ENCODE measurements at places on chromosomes 3 and 15.

- DNase-seq = no peak
Measured at GRCh38 chr3:70658513-70659310, 346.3 kb upstream of the MDFIC2 start.

DNA sequence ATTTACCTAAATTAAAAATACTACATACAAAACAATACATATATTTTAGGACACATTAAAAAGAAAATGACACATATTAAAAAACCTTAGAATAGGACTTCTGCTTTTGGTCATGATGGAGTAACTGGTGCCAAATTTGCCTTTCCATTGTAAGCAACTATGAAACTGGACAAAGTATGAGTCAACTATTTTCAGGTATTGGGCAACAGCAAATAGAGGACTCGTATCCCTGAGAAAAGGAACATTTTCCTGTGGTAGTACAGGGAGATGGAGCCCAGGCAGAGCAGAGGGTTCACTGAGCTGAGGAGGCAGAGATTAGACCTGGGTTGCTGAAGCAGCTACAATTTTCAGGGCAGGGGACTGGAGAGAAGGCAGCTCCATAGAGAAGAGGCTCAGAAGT is 14.7 kb downstream of the CCR1 start:
- no peak for DNase-seq

- no peak for DNase-seq
Measured at GRCh38 chr15:25070353-25070963, 115.7 kb downstream of the SNRPN start.

DNA sequence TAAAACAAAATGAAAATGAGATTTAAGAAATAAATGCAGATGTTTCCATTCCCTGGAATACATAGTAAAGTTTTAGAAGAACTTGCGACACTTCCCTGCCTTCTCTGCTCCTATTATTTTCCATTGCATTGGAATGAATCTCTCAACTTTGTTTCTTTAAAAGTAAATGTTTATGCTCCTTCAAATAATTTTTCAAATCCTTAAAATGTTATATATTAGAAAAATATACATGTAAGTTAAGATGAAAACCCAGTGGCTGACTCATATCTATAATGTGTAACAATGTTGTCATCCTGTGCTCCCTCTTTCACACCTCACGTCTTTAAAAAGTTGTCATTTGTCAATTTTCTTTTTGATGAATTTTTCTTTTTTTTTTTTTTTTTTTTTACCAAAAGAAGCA is 3.6 kb downstream of the RBMS3 start:
- DNase-seq = no peak

DNA sequence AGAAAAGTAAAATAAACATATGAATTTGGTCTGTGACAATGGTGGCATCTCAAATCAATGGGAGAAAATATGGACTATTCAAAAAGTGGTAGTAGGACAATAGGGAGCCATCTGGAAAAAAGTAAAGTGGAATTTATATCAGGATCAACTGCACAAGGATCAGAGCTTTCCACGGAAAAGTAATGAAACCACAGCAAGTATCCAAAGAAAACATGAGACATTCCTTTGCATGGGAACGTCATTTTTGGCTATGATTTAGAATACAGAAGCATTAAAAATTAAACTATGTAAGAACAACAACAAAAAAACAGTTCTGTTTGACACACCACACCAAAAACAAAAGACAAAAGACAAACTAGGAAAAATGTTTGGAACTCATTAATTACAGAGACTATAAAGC is 18.7 kb downstream of the CRBN start:
- no peak for DNase-seq

DNA sequence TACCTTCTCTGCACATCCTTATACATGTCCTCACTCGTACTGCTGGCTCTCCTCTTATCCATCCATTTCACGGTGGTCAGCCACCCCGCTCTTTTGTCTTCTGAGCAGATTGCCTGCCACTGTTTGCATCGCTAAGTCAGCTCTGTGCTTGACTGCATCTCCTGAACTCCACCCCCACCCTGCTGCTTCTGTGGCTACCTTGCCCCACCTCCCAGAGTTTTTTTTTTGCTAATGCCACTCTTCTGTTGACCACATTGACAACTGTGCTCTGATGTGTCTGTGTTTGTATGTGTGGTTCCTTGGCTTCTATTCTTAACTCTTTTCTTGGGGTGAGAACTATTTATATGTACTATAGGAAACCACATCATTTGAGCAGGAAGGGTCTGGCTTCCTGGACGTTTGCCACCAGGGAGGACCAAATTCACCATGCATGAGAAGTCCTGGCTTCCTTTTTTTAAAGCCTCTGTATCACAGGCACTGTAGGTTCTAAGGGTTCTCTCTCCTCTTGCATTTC is 12.8 kb upstream of the MTMR10 start:
- DNase-seq = no peak

DNA sequence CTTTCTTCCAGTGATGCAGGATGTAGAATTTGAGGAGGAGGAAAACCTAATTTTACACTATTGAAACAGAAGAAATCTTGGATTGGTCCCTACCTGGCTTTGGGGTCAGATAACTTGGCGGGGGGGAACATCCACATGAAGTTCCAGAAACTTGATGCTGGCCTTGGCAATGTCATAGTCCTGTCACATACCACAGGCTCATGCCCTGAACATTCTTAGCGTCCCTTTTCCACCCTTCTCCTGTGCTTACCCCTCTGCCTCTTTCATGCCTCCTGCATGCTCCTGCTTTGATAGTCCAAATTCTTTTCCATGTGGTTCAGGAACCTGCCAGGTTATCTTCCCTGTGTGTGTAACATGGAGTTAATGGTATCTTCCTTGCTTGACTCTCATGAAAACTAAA is 110.6 kb downstream of the UNC13C start:
- no peak for DNase-seq

DNA sequence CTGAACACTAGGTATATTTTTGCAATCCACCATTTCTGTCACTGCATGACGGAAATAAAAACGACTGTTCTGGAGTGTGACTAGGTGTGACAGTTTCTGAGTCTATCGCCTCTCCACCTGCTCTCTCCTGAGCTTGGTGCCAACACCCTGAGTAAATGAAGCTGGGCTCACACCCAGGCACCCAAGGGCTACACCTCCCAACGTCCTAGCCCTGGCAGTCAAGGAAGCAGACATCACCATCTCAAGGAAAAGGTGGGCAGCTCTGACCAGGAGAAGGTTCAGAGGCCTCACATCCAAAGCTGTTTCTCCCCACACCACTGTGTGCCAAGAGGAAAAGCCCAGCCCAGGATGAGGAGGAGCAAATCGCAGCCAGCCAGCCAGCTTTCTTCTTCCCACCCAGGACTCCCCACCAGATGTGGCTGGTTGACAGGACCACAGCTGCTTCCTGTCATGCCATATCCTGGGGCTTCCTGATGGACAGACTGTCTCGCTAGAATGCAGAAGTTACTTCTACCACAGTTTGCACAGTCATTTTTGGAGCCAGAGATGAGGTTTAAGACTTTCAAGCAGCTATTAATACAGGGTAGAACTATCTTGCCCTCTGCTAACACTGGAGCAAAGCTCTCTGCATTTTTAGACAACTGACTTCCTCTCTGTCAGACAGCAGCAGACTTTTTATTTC is 3.3 kb downstream of the SCAMP2 start:
- peak; percentile 41 for DNase-seq

GRCh38 chr15:90101130-90101968 is 919 bp downstream of the IDH2 start:
- DNase-seq = no peak

DNA sequence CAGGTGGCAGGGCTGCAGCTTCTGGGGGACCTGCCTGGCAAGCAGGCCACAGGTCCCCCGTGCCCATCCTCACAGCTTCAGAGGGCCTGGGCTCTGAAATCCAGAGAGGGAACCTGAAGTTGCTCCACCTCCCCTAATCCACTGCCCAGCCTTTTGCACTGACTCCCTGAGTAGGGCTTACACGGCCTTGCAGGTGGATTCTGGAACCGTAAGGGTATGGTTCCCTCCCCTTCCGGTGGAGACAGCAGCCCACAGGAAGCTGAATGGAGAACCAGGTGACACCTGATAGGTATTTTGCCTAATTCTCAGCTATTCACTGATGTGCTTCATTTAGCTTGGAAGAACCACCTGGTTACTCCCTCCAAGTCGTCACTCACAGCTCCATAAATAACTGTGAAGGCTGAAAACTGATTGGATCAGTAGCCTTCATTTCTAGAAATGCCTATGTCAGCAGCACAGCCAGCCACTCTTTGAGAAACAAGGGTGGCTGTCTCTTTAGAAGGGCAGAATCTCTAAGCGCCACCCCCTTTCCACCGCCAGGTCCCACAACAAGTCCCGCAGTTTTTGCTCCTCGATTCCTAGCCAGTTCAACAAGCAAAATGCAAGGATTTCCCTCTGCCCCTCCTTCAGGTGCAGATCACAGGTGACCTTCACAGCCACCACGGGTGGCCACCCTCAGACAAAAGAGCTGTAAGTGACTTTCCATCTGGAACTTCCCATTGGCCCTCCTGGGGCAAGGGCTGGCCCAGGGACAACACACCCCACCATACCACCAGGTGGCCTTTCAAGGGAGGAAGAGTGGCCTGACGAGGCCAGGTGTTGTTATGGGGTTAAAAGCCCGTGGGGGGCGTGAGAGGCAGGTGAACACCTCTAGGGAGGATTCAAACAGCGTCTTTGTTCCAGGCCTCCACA is 112.9 kb downstream of the SEC22A start:
- DNase-seq = no peak

DNA sequence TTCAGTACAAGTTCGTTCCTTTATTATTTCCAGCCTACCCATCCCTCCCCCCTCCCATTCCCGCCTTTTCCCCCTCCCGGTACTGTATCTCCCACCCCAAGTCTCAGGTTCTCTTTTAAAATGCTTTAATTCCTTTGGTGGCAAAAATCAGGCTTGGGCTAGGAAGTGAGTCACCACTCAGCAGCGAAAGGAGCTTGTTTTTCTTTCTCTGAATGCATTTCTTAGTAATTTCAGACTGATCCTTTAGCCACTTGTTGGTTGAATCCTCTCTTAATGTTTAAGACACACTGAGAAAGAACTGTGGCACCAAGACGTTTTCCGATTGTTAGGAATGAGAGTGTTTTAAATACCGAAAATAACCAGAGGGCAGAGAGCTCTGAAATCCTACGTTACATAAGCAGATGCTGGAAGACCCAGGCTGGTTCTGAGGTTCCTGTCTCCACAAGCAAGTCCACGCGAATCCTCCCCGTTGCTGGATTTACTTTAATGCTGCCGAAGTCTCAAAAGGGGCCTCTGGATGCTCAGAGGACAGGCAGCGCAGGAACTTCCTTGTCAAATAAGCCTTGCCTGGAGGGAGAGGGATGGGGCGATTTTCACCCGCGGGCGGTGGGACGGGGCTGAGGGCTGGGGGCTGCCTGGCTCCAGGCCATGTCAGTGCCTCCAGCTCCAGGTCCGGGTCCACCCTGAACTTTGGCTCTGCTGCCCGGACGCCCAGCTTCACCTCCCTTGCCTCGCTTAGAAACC is 854 bp upstream of the COL8A1 start:
- peak; percentile 33 for DNase-seq

GRCh38 chr15:47961401-47962090 is 159.2 kb upstream of the SLC24A5 start:
- no peak for DNase-seq

GRCh38 chr3:16932877-16933276 is 48.1 kb downstream of the PLCL2 start:
- no peak for DNase-seq

- DNase-seq = no peak
Measured at GRCh38 chr3:64644483-64644882, 43.3 kb downstream of the ADAMTS9 start.

GRCh38 chr15:100692671-100693070 is 90.3 kb downstream of the ASB7 start:
- no peak for DNase-seq

DNA sequence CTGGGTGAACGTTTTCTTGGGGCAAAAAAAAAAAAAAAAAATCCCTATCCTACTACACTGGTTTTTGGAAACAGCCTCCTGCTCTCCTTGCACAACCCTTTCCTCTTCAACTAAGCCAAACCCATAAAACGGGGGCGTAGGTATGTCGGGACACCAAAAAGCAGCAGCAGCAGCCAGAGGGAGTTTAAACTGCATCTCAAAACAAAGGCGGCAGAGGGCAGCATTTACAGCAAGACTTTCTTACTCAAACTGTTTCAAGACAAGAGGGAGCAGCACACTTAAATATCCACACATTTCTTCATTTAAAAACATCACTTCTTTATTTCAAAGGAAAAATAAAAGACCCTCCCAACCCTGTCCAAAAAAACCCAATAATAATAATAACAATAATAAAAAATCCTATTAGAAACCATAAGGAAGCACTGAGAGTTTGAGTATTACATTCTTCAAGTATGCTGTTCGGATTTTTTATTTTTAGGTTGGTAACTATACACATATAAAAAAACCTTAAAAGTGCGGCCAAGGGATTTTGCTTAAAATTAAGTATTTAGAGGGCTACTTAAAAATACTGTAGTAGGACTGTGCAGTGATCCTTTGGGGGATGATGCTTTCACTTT is 43.9 kb upstream of the PLXND1 start:
- DNase-seq = peak; percentile 54

- no peak for DNase-seq
Measured at GRCh38 chr3:139117136-139117675, 72.5 kb upstream of the PRR23C start.

DNA sequence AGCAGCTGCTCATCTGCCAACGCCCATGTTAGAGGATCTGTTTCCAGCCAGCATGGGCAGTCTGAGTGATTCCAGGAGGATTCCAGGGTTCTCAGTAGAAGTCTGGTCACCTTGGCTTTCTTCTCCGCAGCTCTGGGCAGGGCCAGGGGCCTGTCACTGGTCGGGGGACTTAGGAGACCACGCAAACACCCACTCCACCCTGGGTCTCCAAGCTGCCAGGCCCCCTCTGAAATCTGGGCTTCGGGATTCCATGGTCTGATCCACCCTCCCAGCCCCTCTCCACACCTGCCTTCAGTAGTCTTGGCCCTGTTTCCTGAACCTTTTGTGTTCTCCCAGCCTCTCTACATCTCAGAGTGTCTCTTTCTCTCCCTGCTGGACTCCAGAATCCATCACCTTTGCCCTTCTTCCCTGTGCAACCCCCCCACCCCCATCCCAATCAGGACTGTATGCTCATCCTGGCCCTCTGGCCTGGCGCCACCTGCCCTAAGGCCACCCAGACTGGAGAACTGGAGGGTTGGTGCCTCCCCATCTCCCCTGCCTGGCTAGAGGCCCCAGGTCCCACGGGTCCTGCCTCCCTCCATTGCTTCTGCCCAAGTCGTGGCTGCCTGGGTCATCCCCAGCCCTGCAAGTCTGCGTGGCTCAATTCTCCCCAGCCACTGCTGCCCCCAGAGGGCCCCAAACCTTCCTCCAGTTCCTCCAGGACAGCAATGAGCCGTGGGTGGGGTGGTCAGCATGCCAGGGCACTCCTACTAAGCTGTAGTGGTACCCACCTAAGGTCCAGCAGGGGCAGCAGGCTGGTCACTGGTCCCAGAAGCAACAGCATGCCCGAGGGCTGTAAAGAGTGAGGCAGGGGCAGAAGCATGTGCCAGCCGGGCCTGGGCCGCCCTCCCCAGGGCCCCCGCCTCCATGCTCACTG is 102.8 kb downstream of the TBC1D2B start:
- DNase-seq = no peak

DNA sequence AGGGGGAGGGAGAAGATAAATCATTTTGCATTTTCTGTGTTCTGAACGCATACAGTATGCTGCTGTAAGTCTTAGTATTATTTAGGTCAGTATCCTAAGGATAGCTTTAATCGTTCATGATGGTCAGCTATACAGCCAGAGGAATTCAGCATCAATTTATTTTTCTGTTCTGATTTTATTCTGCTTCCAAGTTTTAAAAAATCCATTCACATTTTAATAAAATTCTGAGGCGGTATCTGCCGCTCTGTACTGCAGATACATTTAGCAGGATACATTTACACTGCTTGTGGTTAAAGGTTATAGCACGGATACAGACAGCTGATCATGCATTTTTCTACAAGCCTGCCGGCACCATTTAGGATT is 17.8 kb downstream of the ZBTB38 start:
- DNase-seq = no peak

All from AG08396 (cell line).